ENCODE measurements at places on chromosomes 2 and 18. TPM values are rescaled to one million over a fixed set of nuclear protein-coding genes. Genes with fewer than 3 reads are reported as not detected.
A peak's percentile ranks its signal among the peaks of the same experiment; 100 is the strongest.

The KCNS3 gene
- total RNA-seq = 0.11 TPM

The NTSR2 gene
- not detected for total RNA-seq

- DNase-seq = no peak
Measured at GRCh38 chr2:133843091-133843490, 274.8 kb upstream of the NCKAP5 start.

DNA sequence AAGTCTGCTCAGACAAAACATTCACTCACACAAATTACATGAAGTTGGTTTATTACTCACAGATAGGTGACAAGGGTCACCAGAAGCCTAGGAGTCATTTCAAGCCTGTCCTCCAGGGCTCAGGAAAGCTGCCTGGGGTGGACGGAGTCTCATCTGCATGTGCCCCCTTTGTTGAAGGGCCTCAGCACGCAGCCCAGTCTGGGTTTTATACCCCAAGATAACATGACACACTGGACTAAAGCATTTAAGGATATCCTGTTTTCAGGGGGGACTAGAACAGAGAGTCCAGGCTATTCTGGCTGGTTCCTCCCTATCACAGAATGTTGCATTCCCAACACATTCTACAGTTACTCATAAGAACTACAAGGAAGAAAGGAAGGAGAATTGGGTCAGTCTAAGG is 164.7 kb downstream of the MREG start:
- no peak for DNase-seq

GRCh38 chr2:46804794-46805193 is 110.8 kb downstream of the MCFD2 start:
- peak; percentile 16 for DNase-seq

DNA sequence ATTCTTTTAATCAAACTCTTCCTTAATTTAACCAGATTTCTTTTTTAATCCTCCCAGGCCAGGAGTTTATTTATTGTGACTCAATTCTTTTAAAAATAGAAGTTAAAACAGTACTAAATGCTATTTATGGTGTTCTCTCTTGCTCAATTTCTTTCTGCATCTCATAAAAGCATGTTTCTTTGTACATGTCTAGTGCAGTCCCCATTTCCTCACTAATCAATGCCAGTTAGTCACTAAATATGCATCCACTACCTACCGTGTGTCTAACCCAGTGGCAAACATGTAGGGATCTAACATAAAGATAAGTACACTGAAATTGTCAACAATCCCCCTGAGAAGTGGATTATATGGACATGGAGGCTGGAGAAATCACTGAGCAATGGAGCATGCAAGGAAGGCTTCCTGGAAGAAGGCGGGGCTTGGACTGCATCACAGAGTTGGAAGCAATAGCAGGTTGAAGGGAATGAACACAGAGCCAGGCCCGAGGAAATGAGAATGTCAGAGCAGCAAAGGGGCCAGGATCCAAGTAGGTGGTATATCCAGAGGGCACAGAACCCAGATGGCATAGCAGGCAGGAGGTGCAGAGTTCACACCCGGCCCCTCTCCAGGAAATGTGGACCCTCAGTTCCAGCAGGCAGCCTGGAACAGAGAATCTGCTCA is 105.3 kb upstream of the FOSL2 start:
- DNase-seq = no peak

DNA sequence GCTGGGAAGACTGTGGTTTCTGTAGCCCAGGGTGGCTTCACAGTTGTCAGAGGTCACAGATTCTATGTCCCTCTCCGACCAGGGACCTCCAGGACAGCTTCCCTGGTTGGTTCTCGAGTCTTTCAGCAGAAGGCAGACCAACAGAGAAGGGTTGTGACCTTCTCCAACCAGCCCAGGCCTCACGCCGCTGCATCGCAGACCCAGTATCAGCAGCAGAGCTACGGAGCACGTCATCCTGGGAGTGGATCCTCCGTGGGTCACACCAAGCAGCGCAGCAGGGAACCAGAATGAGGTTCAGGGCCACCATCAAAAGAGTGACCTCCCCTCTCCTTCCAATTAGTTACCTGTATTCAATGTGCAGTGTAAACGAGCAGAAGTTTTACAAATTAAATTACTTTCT is 49.3 kb downstream of the ST3GAL5 start:
- DNase-seq = no peak

- DNase-seq = peak; percentile 77
Measured at GRCh38 chr2:230908595-230909191, 16.3 kb downstream of the GPR55 start.

Data from activated CD4-positive, alpha-beta T cell treated with anti-CD3 and anti-CD28 coated beads for 36 hours (primary cell).